ENCODE measurements at places on chromosomes 3 and 15.

DNA sequence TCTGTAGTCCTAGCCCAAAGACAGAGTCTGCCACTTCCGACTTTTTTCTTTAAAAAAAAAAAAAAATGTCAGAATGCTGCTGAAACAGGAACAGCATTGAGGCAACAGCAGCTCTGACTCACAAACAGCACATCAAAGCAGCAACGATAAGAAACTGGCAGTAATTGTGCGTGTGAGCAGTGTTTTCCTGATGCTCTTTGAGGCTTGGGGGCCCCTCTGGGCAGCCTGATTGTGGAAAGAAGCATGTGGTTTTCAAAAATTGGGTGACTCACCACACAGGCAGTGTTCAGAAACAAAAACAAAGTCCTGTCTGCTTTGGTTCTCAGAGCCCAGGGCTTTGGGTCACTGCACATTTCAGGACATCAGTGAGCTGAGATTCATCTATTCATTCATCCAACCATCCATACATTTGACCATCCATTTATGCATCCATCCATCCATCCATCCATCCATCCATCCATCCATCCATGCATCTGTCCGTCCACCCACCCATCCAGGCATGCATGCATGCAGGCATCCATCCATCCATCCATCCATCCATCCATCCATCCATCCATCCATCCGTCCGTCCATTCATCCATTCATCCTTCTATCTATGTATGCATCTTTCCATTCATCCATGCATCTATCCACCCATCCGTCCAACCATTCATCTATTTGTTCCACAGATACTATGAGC, 308.4 kb downstream of the RPLP1 start:
- peak; percentile 93 for DNase-seq

DNA sequence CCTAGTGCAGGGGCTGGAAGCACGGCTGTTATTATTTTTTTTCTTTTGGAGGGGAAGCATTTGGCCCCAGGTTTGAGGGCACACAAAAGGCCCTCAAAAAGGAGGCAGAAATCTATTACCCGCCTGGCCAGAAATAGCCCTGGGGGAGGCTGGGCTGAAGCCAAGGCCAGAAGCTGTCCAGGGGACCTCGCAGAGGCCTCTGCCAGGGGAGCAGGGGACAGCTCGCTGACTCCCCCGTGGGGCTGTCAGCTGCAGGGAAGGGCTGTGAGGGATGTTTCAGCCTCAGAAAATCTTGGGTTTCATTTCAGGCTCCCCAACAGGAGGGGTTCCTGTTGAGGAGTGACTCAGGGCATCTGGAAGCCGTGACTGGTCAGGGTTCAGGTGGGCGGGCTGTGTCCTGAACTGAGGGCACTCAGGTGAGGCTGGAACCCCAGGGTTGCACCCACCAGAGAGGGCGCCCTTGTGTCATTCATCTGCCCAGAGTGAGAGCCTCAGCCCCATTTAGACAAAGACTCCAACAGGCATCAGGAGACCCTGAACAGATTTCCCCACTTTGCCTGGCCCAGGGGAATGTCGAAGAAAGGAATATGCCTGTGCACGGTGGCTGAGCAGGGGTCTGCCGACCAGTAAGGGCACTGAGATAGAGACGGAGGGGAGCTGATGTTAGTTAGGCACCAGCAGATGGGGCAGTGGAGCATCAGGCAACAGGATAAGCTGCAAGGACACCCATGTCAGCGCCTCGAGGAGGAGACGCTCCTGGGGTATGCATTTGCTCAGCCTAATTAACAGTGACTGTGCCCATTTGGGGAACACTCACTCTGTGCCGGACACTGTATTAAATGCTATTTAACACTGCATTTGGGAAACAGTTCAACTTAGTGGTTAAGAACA, 43.5 kb upstream of the SLC6A11 start:
- DNase-seq = no peak

DNA sequence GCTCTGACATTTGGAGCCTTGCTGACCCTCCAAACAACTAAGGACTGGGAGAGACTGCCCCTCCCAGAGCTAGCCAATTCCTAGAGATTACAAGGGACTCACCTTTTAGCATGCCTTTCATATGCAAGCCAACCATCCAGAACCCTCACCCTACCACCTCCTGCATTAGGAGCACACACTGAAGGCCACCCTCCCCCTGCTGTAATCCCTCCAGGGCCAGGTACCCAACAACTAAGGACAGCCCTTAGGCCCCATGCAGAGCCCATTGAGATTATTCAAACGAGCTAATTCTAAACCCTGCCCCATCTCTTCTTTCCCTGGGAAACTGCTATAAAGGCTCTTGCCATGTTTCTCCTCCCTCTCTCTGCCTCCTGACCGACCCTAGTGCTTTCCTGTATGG, 352.6 kb downstream of the ERC2 start:
- no peak for DNase-seq

- peak; percentile 82 for DNase-seq
These were observed 894 bp upstream of the CCNL1 start for GRCh38 chr3:157160658-157161424.

DNA sequence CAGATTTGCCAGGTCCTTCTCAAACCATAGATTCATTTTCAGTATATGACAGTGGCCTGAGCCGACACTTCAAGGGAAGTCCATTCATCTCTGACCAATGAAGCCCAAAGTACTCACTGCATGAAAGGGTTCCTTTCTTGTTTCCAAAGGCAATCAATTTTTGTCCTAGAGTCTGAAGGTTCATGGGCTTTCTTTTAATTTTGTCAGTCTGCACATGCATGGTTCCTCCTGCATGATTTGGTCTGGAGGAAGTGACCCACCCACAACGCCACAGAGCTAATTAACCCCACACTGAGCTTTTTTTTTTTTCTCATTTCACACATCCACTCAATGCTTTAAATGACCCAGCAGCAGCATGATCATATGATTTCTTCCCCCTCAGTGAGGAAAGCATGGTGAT, 216.4 kb downstream of the TIGIT start:
- no peak for DNase-seq

GRCh38 chr15:43082509-43082908, 23.3 kb downstream of the UBR1 start:
- DNase-seq = no peak

DNA sequence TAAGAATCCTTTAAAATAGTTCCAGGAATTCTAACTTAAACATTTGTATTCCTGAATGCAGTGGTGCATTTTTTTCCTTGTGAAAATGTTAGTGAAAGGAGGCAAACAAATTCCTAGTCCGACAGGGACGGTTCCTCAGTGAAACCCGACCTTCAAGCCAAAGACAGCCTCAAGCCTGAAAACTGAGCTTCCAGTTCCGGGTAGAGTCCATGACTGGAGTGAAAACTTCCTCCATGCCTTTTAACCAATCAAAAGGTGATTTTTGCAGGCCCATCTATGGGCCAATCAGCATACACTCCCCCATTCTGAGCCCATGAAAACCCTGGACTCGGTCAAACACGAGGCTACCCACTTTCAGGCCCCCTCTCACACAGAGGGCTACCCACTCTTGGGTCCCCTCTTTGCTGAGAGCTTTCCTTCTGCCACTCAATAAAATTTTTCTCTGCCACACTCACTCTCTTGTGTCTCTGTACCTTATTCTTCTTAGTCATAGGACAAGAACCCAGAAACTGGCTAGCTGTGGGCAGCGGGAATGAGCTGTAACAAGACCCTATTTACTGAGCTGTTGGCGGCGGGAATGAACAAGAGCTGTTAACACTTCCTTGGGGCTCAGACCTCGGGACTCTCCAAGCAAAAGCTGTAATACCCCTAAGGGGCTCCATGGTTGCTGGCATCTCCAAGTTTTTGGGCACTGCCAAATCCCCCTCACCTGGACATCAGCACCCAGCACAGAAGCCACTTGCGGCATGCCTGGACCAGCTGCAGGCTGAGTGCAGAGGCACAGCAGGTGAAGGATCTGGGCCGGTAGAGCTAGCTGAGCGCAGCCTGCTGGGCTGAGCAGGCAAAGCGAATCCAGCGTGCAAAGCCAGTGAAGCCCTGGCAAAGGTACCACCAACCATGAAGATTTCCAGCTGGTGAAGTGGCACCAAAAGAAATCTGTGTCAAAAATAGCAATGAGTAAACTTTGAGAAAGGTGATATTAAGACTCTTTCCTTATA, 598.8 kb downstream of the MCTP2 start:
- DNase-seq = no peak

GRCh38 chr15:62046078-62046743, 14.0 kb downstream of the VPS13C start:
- no peak for DNase-seq

- no peak for DNase-seq
These were observed 18.4 kb upstream of the ZBTB47 start for GRCh38 chr3:42635111-42635510.

GRCh38 chr3:127263586-127264231, 24.1 kb downstream of the PRR20G start:
- DNase-seq = no peak

GRCh38 chr3:186506191-186506739, 37.9 kb downstream of the CRYGS start:
- no peak for DNase-seq

DNA sequence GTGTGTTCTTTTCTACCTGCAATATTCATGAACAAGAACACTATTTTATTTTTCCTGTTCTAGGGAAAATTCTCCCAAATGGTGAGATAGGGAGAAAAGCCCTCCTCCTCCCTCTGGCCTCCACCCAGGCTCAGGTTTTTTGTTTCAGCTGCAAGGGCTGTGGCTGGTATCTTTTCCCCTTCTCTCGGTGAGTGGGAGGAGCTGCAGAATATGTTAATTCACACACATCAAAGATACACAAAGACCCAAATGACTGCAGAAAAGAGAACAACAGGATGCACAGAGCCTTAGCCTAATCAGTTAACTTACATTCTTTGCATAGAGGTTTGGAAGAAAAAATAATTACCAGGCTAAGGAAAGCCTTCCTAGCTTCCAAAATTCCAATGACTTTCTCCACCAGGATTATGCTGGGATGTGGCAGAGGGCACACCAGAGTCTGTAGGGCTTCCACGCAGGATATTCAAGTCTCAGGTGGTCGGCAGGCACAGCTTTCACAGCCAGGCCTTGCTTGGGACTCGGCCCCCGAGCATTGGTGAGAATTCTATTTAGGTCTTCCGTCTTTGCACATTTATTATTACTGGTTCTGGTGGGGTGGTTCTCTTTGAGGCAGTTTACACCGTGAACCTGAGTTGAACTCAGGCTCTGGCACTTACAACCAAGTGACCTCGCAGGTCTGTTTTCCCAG, 64.9 kb downstream of the ABHD5 start:
- DNase-seq = no peak

DNA sequence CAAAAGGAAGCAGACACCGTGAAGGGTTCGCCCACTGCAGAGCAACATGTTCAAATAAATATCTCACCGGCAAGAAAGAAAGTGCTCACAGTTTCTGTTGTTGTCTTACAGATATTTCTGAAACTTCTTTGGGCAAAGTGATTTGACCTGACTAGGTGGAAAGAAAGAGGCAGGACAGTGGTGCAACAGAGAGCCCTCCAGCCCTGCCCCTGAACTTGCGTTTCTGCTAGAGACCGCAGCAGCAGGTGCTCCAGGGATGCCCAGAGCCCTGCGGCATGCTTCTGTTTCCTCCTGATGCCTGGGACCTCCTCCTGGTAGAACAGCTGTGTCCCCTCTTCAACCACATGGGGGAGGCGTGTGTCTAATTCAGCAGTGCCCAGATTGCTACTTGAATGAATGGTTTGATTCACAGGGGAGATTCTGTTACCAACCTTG, 123.4 kb downstream of the ATP10A start:
- peak; percentile 19 for DNase-seq

DNA sequence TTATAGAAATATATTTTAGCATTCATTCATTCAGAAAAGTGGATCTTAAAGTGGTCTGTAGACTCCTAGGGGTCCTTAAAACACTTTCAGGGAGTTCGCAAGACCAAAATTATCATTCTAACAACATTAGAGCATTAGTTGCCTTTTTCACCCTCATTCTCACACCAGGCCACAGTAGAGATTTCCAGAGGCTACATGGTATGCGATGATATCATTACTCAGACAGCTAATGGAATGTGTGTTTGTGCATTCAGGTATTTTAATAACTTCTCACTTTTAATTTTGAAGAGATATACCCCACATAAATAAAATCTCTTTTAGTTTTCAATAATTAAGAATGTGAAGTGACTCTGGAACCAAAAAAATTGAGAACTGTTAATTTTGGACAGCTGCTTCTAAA, 206.9 kb downstream of the NSUN3 start:
- peak; percentile 18 for DNase-seq

GRCh38 chr15:40637221-40637745, 43.2 kb downstream of the KNL1 start:
- no peak for DNase-seq

GRCh38 chr3:98699132-98699531, 64.0 kb upstream of the ST3GAL6 start:
- no peak for DNase-seq

- DNase-seq = peak; percentile 70
These were observed 371.7 kb upstream of the RGMA start for GRCh38 chr15:93460717-93461116.

DNA sequence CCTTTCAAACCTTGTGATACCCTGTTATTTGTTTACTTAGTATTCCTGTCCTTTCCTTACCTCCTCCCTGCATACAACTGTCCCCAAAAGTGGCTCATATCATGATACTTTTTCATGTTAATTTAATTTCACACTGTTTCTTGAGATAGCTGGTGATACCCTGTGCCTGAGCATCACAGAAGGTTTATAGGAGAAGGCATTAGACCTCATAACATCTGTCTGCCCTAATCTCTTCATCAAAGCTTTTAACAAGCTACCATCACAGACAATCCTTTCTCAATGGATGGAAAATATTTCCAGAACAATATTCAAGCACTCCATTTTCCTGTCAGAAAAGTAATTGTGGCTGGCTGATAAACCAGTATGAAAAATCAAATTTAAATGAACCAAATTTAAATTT, 81.6 kb downstream of the SSR3 start:
- no peak for DNase-seq

GRCh38 chr3:44061268-44061667, 180.4 kb upstream of the TOPAZ1 start:
- no peak for DNase-seq

GRCh38 chr3:174439331-174440252, 419.5 kb upstream of the NAALADL2 start:
- DNase-seq = peak; percentile 75
